ENCODE measurements at places on chromosomes 4 and X. TPM values are rescaled to one million over a fixed set of nuclear protein-coding genes. Genes with fewer than 3 reads are reported as not detected.

DNA sequence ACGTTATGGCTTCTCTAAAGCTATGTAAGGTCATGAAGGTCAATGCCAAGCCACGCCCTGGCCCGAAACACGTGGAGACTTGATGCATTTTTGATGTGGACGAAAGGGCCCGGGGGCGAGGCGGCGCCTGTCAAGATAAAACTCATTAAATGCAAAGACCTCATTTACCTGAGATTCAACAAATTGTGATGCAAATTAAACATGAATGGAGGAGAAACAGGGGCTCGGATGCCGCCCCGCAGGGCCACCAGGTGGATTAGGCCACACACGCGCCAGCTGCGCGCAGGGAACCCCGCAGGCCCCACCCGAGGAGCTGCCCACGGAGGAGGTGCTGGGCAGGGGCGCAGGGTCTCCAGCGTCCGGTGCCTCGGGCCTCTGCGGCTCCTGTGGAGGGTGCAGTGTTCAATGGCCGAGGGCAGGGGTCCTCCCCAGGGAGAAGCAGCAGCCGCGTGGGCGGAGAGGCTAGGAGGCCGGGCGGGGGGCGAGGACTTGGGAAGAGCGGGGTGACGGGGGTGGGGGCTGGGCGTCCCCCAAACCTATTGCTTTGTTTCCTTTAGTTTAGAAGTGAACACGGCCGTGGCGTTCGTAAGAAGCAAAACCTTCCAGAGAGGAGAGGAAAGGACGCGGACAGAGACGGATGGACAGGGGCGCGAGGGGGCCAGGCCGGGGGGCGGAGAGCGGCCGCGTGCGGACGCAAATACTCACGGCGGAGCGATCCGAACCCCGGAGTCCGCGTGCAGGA, 40.4 kb downstream of the CPLX1 start:
- DNase-seq, result no peak

Gene SCD5
- 1.8 TPM for total RNA-seq

GRCh38 chr4:52015366-52015765, 4.8 kb downstream of the LRRC66 start:
- no peak for DNase-seq

- DNase-seq, result no peak
Observed at GRCh38 chr4:93384887-93385286, 443.7 kb upstream of the ATOH1 start.

- DNase-seq, result no peak
Observed at GRCh38 chrX:9942086-9942485, 25.1 kb upstream of the CLDN34 start.

- DNase-seq, result no peak
Observed at GRCh38 chr4:6008092-6008551, 10.1 kb downstream of the C4orf50 start.

GRCh38 chr4:42865572-42866189, 26.8 kb upstream of the GRXCR1 start:
- no peak for DNase-seq

DNA sequence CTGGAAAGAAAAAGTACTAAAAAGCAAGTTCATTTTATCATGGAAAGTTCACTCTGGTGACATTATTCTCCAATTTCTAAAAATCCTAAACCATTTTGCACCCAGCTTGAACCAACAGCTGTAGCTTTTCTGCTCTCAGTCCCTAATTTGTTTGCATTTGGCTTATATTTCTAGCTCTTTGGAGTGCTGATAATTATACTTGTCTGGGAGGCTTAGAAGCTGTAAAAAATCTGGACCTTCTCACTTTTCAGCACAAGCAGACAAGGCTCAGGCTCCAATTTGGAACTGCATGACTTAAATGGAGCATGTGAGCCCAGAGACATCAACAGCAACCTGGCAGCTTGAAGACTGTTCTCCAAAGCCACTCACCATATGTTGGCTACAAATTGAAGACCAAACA, 170.9 kb upstream of the PCDH18 start:
- no peak for DNase-seq

- DNase-seq, result no peak
Observed at GRCh38 chrX:32153585-32153984, 1057.8 kb downstream of the DMD start.

- no peak for DNase-seq
Observed at GRCh38 chr4:74764119-74764518, 30.2 kb downstream of the BTC start.

Gene EREG
- not detected for total RNA-seq

Measured in heart right ventricle (tissue), 16 donors.